ENCODE measurements at places on chromosomes 2 and 18. TPM values are rescaled to one million over a fixed set of nuclear protein-coding genes. Genes with fewer than 3 reads are reported as not detected.
A peak's percentile ranks its signal among the peaks of the same experiment; 100 is the strongest.

Gene LIMS1
- 198 TPM for total RNA-seq

- DNase-seq = no peak
Observed at GRCh38 chr18:29383311-29384273, 1206.7 kb upstream of the CDH2 start.

Gene ZNF385B
- total RNA-seq = not detected

Gene DSC3
- total RNA-seq = not detected

DNA sequence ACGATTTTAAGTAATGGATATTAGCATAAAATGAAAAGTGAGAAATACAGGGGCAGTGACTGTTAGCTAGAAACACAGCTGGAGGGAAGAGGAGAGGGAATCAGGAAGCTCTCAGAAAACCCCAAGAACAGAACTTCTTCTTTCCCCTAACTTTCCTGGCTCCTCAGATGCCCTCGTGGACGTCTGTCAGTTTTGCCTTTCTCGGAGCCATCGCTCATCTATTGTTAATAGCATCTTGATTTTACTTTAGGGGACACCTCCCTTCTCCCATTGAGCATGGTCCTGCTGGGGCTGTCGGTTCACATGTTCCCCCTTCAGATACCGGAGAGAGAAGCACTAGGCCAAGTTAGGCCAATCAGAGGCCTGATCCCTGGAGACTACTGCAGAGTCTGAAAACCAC, 2.3 kb upstream of the PLEK start:
- DNase-seq = no peak

Gene SPP2
- not detected for total RNA-seq

GRCh38 chr2:35298493-35298892, 1057.1 kb upstream of the CRIM1 start:
- DNase-seq = no peak

DNA sequence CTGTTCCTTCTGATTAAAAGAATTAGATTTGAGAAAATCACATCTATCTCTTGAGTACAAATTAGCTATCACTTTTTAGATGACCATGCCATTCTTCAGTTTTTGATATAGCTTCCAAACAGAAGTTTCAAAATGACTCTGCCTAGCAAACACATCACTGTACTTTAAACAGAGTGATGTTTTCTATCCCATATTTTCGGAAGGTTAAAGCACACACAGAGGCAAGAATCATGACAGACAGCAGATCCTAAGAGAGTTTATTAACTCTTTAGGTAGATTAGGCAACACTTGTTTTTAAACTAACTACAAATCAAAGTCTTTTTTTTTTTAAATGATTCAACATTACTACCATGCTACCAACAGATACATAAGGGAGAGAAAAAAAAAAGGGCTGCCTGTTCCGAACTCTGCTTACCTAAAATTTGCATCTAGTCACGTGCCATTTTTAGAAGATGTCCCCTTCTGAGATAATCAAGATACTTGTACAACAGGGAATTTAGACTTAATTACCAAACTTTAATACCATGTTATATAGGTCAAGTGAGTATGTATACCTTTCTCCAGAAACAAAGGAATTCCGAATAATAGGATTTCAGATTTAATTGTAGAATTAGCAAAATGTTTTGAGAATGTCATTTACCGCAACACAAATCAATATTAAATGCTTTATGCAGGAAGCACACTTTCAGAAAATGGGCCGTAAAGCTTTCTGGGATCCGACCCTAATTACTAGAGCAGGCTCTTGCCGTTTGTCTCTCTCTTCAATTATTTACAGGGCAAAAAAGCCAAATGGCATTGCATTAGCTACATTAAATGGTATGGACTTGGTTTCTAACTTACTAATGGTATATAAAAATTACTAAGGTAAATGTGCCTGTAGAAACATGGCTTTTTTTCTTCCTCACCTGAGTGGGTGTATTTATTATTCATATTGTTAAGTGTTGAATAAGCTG, 2.6 kb downstream of the RBMS1 start:
- no peak for DNase-seq

DNA sequence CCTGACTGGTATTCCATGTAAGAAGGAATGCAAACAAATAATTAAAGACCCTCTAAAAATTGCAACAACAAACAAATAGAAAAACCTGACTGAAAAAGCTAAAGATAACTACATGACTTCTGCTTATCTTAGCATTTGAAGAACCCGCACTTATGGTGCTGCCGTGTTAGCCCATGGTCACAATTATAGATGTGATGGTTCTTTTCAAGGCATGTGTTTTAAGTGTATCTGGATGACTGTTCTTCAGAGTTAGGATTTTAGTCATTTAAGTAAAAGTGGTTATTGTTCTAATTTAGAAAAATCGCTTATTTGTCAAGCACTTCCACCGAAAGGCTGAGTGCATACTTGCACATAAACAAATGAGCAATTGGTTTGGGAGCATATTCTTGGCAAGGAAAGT, 77.3 kb downstream of the CPS1 start:
- no peak for DNase-seq

Gene B3GNT2
- 59.8 TPM for total RNA-seq

- DNase-seq = no peak
Observed at GRCh38 chr2:236574424-236575145, 5.0 kb downstream of the ACKR3 start.

GRCh38 chr2:16622399-16622968, 43.1 kb downstream of the CYRIA start:
- DNase-seq = peak; percentile 34

Gene FOXD4L1
- total RNA-seq = 0.27 TPM

Gene TXNDC2
- not detected for total RNA-seq

DNA sequence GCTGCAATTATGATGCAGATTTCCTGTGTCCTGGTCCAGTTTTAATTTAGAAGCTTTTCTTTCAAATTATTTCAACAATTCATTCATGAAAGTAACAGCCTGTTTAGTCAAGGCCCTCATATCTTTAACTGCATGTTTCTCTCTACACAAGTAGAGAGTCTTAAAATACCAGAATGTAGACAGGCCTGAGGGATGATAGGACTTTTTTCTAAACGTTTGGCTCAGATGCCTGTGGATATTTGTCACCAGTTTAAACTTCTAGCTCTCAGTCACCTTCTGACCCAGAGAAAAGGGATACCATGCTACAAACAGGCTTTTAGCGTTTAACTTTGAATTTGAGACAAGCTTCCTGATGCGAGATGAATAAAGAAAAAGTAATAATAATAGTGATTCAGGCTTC, 15.7 kb downstream of the COL5A2 start:
- no peak for DNase-seq

Gene CCDC178
- total RNA-seq = not detected

DNA sequence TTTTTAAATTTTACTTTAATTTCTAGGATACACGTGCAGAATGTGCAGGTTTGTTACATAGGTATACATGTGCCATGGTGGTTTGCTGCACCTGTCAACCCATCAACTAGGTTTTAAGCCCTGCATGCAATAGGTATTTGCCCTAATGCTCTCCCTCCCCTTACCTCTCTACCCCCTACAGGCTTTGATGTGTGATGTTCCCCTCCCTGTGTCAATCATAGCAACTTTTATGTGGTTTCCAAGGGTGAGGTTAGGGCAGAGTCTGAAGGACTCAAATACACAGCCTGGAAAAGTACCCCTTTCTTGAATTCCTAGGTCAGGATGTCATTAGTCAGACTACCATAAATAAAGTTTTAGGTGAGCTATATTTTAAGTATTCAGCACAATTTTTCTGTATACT, 31.1 kb upstream of the MYT1L start:
- DNase-seq = no peak

GRCh38 chr2:43307973-43308372, 81.6 kb upstream of the ZFP36L2 start:
- DNase-seq = no peak

GRCh38 chr18:78637442-78638402, 341.9 kb upstream of the SALL3 start:
- DNase-seq = no peak

DNA sequence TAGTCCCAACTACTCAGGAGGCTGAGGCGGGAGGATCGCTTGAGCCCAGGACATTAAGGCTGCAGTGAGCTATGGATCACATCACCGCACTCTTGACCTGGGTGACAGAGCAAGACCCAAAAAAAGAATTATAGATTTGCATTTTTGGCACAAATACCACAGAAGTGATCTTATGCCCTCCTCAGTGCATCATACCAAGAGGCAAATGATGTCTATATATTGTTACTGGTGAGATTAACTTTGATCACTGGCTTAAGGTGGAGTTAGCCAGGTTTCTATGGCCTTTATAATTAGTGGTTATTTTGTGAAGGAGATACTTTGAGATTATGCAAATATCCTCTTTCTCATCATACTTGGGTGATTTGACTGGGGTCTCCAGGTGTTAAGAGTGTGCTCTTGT, 22.1 kb upstream of the CATIP start:
- DNase-seq = no peak

- DNase-seq = no peak
Observed at GRCh38 chr18:63457977-63458376, 18.8 kb upstream of the SERPINB5 start.

DNA sequence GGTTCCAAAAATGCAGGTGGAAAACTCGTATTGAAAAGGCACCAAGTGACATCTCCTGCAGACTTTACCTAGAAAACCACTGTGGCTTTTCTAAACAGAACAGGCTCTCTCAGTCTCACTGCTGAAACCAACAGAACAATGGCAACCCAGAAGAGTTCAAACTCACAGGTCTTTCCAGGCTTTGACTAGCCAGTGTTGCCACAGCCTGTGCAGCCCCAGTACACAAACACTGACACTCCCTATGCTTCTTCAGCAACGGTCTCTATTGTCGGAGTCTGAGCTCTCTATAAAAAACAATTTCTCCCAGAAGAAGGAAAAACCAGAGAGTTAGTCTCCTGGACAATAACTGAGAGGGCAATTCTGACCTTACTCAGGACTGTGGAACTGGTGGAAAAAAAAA, 87.8 kb upstream of the RNU4ATAC start:
- no peak for DNase-seq

Gene MRPL19
- 10.2 TPM for total RNA-seq

DNA sequence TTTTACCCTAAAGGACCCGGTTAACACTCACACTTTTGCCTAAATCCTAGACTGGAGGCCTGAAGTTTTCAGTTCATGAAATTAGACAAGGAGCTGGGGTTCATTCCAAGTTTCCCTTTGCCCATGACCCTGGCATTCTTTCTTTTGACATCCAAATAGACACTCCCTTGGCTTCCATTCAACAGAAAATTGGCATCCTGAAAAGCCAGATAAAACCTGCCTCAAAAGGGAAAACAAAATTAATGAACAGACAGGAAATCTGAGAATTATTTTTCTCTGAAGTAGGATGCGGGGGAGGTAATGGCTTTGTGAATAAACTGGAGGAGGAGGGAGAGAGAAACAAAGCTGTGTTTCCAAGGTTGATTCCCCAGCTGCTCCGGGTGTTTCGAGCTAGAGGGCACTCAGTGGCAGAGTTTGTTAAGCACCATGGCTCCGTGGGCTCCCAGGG, 41.0 kb downstream of the SPP2 start:
- DNase-seq = no peak

DNA sequence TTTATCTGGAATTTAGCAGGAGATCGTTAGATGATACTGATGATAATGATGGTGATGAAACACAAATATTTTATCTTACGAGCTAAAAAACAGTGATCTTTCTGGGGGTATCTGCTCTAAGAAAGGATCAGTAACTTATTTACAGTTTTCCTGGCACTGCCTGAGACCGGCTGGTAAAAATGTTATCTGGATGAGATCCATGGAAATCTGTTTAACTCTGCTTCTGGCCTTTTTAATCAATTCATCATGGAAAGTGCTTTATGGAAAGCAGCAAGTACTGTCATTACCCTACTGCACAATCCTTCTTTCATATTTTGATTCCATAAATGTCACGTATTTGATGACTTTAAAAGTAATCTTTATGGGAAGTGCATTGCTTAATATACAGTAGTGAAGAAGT, 612.7 kb upstream of the GCFC2 start:
- DNase-seq = no peak

Gene DTNA
- total RNA-seq = under 0.01 TPM

DNA sequence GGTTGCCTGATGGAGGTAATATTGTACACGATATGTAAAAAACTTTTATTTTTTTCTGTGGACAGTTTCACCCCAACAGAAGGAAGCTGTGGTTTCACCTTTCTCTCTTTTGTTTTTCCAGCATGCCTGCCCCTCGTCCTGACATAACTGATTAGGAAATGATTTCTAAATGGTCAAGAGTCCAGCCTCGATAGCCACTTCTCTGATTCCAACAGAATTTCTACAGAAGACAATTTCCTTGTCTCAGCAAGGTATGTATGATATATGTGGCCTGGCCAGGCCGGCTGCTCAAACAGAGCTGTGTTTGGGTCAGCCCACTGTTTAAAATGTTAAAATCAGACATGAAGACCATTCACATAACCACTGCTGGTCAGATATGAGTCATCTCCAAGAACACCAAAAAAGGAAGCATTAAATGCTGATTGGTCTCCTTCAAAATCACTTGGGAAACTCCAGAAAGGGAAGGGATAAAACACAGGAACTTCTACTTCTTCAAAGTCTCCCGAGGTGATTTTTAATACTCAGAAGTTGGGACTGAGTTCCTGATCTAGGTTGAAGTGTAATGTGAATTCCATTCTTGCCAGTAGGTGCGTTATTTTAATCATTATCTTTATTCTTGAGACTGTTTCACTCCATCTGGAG, 22.3 kb downstream of the ATP8B1 start:
- DNase-seq = no peak

- DNase-seq = no peak
Observed at GRCh38 chr2:8993196-8993901, 10.1 kb downstream of the MBOAT2 start.

Data from hematopoietic multipotent progenitor cell (in vitro differentiated cells).